ENCODE measurements at places on chromosomes 5 and 9.

GRCh38 chr5:97355775-97356174 lies 172.7 kb upstream of the RIOK2 start:
- DNase-seq = peak; percentile 6

- DNase-seq = no peak
Measured at GRCh38 chr9:121884057-121884541, 209.0 kb downstream of the TTLL11 start.

GRCh38 chr9:112174965-112175795 lies at the start of gene SUSD1:
Gene SUSD1 (minus strand): TSS chr9:112175297. CDS start chr9:112175235, 62 bp downstream.
- peak; percentile 59 for DNase-seq

DNA sequence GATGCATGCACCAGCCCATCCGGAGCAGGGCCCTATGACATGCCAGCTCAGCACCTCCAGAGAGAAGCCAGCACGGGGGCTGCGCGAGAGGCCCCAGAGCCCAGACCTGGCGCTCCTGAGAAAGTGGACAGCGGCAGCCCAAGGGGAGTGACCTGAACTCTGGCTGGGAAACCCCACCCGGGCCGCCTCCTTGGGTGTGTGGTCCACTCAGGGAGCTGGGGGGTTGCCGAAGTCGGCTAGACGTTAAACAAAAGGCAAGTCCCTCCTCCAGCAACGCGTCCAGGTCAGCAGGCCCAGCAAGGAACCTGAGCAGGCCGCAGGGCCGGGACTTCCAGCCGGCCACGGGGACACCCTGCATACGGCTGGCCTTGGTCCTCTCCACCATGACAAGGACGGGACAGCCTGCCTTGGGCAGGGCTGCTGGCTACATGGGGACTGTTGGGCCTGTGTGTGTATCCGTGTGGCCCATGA lies 35.7 kb downstream of the NACC2 start:
- DNase-seq = no peak

DNA sequence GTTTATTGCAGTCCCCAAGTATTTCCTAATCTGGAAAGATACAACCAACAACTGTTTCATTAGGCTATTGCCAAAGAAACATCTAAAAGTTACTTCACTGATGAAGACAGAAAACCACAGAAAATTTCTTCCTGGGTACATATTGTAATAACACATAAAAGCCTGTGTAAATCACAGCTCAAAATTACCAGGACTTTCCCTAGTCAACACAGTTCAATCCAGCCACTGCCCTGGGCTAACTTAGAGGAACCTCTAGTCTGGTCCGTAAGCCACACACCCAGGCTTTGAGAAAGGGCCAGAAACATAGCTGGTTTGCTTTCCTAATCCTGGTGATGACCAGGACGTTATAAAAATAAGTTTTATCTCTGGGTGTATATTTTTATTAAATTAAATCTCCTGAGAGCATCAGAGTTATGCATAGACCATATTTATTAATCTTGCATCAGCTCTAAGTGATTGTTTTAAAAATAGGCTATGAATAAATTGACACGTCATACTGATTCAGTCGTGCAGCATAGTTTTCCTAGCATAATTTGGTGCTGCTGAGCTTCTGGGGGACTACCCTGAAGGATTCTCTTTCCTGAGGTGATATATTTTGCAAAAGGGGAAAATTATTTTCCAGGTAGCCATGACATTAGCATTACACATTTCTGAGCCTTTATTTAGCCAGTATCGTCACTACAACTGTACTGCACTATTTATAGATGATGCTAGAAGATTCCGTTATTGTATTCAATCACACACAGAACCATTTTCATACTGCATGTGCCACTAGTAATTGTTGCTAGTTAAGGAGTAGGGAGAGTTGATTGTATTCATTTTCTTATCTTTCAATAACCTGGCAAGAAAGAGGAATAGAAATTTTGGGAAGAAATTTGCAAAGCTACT lies 12.6 kb upstream of the MUSK start:
- no peak for DNase-seq

GRCh38 chr5:53913941-53914340 lies 353.5 kb downstream of the NDUFS4 start:
- no peak for DNase-seq

GRCh38 chr5:39461007-39461682 lies 36.4 kb upstream of the DAB2 start:
- no peak for DNase-seq

- no peak for DNase-seq
Measured at GRCh38 chr5:54180630-54181031, 129.7 kb downstream of the ARL15 start.

- no peak for DNase-seq
Measured at GRCh38 chr9:569296-569695, 272.2 kb upstream of the DMRT1 start.

DNA sequence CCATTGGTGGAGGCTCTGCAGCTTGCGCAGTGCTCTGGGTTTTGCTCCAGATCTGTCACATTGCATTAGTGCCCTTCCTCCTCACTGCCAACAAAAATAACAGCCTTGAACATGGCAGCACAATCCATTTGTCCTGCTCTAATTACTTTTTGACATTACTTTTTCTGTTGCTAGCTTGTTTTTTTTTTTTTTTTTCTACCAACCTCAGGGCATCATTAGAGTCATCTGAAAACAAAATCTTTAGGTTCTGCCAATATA lies 117.5 kb upstream of the NR5A1 start:
- no peak for DNase-seq

- no peak for DNase-seq
Measured at GRCh38 chr9:101022704-101023103, 5.8 kb upstream of the PLPPR1 start.
